Colonic mucosa (tissue), 4 donors: ENCODE measurements at places on chromosomes 5 and 9. TPM values are rescaled to one million over a fixed set of nuclear protein-coding genes. Genes with fewer than 3 reads are reported as not detected.

GRCh38 chr9:107931071-107931715 lies 441.6 kb upstream of the KLF4 start:
- no peaks in the 10 kb centered on the region for H3K4me1 ChIP-seq
- H3K27ac ChIP-seq: no peak overlapping the region
- no peak for DNase-seq
- H3K36me3 ChIP-seq: no peaks in the 10 kb centered on the region
- no peaks in the 10 kb centered on the region for H3K27me3 ChIP-seq

GRCh38 chr5:140202610-140203009 lies 27.6 kb downstream of the CYSTM1 start:
- no peak for DNase-seq
- no peaks in the 10 kb centered on the region for H3K27me3 ChIP-seq
- H3K4me3 ChIP-seq: no peak overlapping the region
- H3K4me1 ChIP-seq: no peaks in the 10 kb centered on the region

GRCh38 chr5:169567079-169567478 lies 16.5 kb upstream of the SPDL1 start:
- H3K4me1 ChIP-seq: no peaks in the 10 kb centered on the region
- no peaks in the 10 kb centered on the region for H3K36me3 ChIP-seq
- H3K4me3 ChIP-seq: no peak overlapping the region
- H3K27me3 ChIP-seq: no peaks in the 10 kb centered on the region
- no peak for DNase-seq

The PTPN3 gene
- total RNA-seq: 23.6 TPM
